CD4-positive, alpha-beta T cell treated with Interleukin-15 for 4 hours (primary cell): ENCODE measurements at places on chromosomes 13 and 19.
A peak's percentile ranks its signal among the peaks of the same experiment; 100 is the strongest.

GRCh38 chr19:11405846-11406643, 13.1 kb downstream of the RGL3 start:
- DNase-seq: no peak

DNA sequence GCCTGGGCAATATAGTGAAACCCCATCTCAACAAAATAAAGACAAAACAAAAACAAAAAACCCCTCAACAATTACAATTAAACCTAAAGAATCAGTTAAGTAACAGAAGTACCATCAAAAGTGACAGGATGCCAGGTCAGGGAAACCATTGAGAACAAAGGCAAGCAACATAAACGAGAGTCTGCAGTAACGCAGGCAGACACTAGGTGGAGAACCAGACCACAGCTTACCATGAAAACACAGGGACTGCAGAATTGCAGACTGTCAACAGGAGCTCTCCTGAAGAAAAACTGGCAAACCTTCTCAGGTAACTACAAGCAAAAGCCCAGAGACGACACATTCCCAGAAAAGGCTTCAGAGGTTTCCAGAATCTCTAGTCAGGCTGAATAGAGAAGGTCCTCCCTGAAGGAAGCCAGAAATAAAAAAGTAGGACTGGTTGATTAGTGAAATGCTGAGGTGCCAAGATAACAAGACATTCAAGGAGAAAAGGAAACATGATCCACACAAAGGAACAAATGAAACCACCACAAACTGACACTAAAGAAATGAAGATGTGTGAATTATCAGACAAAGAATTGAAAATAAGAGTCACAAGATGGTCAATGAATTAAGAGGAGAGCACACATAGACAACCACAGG, 2.2 kb upstream of the ZNF665 start:
- peak; percentile 81 for DNase-seq

GRCh38 chr13:52703482-52703881, 36.1 kb downstream of the CNMD start:
- no peak for DNase-seq

DNA sequence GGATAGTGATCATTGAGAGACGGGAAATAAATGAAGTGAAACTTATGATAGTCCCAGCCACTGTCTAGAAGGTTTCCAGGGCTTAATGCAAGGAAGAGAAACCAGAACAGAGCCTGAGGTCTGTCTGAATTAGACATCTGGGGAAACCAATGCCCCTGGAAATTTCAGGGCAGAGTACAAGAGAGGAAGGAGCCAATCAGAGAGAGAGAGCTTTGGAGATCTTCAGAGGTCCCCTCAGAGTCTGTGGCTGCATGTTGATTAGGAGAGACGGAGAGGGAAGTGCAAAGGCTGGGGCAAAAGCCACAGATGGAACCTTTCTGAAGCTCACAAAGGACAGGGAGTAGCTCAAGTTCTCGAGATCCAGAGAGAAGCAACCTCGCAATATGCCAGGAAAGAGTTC, 378.0 kb downstream of the DNAJC15 start:
- no peak for DNase-seq

- no peak for DNase-seq
Measured at GRCh38 chr19:39024875-39025641, 7.3 kb downstream of the FBXO27 start.

DNA sequence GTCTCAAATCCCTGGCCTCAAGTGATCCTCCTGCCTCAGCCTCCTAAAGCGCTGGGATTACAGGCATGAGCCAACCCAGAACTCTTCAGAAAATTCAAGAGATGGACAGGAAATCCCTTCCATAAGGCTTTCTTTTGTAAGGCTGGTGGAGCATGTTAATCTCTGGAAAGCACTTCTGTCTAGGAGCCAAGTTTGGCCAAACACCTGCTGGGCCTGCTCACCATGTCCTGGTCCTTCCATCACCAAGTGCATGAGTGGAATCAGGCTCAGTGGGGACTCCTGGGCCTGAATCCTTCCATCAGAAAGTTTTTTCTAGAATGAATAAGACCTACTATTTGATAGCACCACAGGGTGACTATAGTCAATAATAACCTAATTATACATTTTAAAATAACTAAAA, 148.0 kb downstream of the DCLK1 start:
- no peak for DNase-seq

DNA sequence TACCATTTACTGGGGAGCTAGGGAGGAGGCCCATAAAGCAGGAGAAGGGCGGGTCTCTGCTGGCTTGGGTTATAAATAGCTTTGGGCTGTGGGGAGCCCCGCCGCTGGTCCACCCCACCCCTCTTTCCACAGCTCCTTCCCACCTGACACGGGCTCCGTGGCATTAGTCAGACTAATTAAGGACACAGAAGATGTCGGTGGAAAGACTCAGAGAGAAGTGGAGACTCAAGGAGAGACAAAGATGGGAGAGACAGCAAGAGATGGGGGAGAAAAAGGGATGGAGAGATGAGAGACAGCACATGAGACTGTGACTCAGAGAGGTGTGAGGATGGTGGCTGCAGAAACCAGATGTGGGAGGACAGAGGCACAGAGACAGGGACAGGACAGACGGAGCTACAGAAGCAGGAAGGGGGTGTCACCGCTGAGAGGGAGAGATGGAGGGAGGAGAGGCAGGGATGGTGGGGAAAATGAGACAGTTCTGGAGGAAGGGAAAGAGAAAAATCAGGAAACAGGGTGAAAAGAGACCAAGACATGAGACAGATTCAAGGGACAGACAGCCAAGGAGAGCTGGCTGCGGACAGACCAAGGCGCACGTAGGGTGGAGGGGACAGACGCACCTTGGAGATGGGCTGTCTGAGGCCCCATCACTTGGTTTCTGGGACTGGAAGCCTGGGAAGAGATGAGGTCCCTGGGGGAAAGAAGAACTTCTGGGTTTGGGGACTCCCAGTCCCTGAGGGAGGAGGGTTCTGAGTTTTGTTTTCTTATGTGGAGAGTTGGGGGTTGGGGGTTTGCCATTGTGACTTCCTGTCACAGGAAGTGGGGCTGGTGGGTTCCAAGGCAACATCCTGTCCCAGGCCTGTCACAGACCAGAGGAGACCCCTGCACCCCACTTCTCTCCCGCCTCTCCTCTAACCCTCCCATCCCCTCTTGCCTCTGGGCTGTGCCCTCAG, 4.1 kb downstream of the ARHGEF1 start:
- peak; percentile 70 for DNase-seq

DNA sequence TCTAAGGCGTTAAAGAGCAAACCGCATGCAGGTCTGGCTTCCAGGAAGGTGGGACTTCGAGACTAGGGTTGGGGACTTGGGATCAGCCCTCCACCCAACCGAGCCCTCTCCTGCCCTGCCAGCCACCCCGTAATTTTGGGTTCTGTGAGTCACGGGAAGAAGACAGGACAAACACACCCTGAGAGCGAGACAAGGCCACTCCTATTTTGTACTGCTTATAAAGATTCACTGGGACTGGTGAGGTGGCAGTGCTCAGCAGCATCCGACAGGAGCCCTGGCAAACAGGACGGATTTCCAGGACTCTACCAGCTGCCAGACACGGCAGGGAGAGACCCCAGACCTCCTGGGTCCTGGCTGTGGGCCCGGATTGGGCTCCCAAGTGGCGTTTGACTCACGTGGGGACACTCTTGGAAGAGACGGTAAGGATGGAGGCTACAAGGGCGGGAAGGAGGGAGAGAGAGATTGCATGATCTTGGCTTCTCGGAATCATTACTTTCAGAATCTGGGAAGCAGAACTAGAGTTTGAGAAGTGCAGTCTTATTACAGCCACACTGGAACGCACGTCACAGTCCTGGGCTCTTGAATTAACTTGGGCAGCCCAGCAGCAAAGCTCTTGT, at the start of gene C5AR2:
C5AR2 (plus strand) TSS at position 245 of the 617 bp plus-strand sequence. CDS start 8,625 bp downstream, outside the sequence.
- no peak for DNase-seq

GRCh38 chr13:97723655-97724054, 229.8 kb upstream of the IPO5 start:
- no peak for DNase-seq

DNA sequence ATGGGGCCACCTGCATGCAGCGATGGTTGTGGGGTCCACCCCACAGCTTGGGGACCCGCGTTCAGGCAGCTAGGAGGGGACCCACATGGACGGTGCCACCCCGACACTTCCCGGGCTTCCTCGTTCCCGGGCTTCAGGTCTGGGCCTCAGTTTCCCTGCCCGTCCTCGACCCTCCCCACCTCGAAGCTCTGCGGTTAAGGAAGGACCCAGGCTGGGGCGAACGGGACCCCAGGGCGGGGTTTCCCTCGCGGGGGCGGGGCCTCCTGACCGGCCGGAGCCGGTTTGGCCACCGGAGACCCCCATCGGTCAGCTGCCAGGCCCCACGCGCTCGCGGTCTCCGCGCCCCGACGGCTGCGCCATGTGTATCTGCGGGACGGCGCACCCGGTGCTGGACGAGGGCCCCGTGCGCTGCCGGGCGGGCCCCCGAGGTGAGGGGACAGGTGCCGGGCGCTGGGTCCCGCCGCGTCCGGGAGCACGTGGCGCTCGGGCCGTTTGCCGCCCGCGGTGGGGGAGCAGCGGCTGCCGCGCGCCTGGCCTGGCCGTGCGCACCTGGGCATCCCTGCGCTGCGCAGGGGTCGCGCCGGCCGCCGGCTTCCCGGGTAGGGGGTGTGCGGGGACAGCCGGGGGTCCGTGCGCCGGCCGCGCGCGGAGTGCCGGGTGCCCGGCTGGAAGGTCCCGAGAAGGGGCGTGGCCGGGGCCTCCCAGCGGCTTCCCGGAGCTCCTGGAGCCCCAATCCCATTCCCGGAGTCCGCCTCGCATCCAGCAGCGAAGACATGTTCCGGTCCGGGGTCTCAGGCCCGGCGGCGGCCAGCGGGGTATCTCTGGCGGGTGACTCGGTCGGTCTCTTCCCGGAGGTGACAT, 4.2 kb downstream of the ARHGAP45 start:
- DNase-seq: no peak

- no peak for DNase-seq
Measured at GRCh38 chr19:6828306-6828697, 55.8 kb downstream of the VAV1 start.

DNA sequence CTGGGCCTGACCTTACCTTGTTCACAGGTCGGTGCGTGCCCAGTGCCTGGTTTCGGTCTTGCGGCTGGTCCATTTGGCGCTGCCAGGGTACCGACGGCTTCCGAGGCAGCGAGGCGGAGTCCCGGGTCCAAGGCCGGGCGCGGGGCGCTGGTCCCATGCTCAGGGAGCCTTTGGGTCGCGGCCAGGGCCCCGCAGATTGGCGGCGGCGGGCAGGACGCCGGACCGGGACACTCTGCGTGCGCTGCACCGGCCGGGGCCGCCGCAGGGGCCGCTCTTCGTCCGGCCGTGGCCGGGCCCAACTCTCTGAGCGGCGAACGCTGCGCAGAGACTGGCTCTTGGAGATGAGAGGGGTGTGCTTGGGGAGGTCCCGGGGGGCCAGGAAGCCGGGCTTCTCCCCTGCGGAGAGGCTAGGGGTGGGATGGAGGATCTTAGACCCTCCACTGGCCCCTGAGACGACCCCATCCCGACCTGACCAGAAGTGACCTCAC, 3.4 kb upstream of the WIZ start:
- no peak for DNase-seq

DNA sequence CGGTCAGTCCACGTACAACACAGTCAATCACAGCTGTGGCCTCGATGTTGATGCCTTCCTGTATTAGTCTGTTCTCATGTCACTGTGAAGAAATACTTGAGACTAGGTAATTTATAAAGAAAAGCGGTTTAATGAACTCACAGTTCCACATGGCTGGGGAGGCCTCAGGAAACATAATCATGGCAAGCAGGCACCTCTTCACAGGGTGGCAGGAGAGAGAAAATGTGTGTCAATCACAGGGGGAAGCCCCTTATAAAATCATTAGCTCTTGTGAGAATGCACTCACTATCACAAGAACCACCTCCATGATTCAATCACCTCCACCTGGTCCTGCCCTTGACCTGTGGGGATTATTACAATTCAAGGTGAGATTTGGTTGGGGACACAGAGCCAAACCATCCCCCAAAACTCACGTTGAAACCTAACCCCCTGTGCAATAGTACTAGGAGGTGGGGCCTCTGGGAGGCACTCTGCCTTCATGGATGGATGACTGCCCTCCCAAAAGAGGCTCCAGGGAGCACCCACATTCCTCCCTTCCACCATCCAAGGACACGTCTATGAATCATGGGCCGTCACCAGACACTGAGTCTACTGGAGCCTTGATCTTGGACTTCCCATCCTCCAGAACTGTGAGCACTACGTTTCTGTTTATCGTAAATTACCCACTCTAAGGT, 2.3 kb upstream of the PROZ start:
- no peak for DNase-seq

DNA sequence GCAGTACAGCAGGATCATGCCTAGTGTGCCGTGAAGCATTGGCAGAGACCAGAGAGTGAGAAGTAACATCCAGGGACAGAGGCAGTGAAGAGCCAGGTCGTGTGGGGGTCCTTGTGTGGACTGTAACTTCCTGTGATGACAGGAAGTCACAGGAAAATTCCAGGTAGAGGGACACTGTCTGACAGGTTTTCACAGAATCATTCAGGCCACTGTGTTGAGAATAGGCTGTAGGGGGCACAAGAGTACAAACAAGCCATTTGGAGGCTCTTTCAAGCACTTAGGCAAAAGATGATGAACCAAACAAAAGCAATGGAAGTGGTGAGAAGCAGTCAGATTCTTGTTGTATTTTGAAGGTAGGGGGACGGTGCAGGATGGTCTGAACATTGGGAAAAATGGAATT, 46.4 kb downstream of the N4BP2L1 start:
- DNase-seq: peak; percentile 47

DNA sequence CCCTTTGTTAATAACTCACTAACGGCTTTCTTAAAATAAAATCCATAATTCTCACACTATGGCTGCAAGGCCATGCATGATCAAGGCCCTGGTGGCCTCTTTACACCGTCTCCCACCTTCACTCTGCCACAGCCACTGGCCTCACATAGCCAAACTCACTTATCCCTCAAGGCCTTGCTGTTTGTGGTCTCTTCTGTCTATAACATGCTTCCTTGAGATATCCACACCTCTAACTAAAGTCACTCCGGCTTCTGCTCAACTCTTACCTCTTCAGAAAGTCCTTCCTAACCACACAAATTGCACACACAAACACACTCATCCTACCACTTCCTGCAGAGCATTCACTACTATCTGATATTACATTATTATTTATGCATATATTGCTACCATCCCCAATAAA, 262.5 kb downstream of the DIAPH3 start:
- no peak for DNase-seq

DNA sequence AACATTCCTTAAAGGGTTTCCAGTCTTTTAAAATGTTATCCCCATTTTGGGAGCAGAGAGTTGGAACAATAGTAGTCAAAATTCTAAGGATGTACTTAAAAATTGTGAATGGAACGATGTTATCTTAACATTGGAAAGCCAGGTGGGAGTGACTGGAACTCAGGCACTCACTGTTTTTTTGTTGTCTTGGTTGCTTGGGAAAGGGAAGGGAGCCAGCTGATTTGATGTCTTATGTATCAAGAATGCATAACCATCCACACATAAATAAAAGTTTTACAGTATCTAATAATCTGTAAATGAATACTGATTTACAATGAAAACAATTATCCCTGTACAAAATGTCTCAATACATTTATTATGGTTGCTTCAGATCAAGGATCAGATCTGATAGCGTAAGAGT, 88.7 kb downstream of the SLC10A2 start:
- no peak for DNase-seq

- DNase-seq: no peak
Measured at GRCh38 chr19:18895038-18895823, 727 bp downstream of the CERS1 start.
